Gastrocnemius medialis (tissue), 4 donors: ENCODE measurements at places on chromosomes 5 and 9.

DNA sequence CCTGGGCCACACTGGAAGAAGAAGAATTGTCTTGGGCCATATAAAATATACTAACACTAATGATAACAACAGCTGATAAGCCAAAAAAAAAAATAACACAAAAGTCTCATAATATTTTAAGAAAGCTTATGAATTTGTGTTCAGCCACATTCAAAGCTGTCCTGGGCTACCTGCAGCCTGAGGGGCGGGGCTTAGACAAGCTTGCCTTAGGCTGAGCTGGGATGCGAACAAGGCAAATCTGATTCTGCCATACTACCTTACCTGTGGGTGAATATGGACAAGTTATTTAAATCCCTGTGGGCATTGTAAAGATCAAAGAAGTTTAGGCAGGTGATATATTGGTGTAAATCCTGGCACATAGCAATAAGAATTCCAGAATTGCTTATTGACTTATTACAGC lies 212.3 kb upstream of the ATP10B start:
- no peak for DNase-seq
- H3K27me3 ChIP-seq, result no peaks in the 10 kb centered on the region
- no peaks in the 10 kb centered on the region for H3K4me1 ChIP-seq

DNA sequence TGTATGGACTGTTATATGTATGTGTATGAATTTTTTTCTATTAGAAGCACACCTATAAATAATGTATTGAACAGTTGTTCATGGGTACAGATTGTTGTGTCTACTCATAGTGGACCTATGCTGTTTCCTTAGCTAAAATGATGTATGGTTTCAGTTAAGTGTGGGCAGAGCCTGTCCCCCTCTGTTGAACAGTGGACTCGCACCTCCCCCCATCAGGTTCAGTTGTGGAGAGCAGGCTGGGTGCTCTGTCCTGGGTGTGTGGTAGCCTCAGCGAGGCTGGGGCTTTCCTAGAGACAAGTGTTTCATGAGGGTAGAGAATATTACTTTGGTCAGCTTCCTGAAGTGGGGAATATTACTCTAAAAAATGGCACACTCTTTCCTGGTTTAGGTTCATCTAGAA lies 47.4 kb upstream of the LRRTM2 start:
- peaks cover under 1% of the 10 kb centered on the region for H3K4me1 ChIP-seq
- no peaks in the 10 kb centered on the region for H3K36me3 ChIP-seq
- H3K27ac ChIP-seq, result no peak overlapping the region
- H3K27me3 ChIP-seq, result no peaks in the 10 kb centered on the region

GRCh38 chr5:117103703-117104102 lies 529.1 kb upstream of the SEMA6A start:
- no peaks in the 10 kb centered on the region for H3K36me3 ChIP-seq
- no peak overlapping the region for H3K27ac ChIP-seq
- DNase-seq, result no peak
- H3K4me3 ChIP-seq, result no peak overlapping the region
- H3K27me3 ChIP-seq, result no peaks in the 10 kb centered on the region
- H3K4me1 ChIP-seq, result no peaks in the 10 kb centered on the region

DNA sequence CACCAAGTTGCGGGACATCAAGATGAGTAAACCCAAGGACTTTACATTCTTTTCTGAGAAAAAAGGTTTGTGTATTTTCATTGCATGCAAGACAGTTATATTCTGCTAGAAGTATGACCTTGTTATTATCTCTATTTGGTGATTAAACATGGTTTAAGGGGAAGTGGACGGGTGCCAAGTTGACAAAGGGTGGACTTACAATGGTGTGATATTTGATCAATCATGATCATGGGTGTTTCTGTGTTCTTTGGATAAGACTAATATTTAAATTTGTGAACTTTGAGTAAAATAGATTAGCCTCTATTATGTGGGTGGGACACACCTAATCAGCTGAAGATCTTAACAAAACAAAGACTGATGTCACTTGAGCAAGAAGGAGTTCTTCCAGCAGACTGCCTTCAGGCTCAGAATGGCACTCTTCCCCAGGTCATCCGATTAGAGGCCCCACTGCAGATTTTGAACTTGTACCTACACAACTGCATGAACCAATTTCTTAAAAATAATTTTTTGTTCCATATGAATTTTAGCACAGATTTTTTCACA lies 782.9 kb downstream of the CDH12 start:
- no peaks in the 10 kb centered on the region for H3K27me3 ChIP-seq
- H3K27ac ChIP-seq, result no peak overlapping the region
- DNase-seq, result no peak
- no peak overlapping the region for H3K4me3 ChIP-seq
- H3K4me1 ChIP-seq, result no peaks in the 10 kb centered on the region
- no peaks in the 10 kb centered on the region for H3K36me3 ChIP-seq

GRCh38 chr9:22030101-22030598 lies 21.0 kb upstream of the CDKN2B start:
- H3K27ac ChIP-seq, result no peak overlapping the region
- H3K4me1 ChIP-seq, result no peaks in the 10 kb centered on the region
- H3K27me3 ChIP-seq, result no peaks in the 10 kb centered on the region
- no peak overlapping the region for H3K4me3 ChIP-seq
- no peaks in the 10 kb centered on the region for H3K36me3 ChIP-seq
- no peak for DNase-seq

DNA sequence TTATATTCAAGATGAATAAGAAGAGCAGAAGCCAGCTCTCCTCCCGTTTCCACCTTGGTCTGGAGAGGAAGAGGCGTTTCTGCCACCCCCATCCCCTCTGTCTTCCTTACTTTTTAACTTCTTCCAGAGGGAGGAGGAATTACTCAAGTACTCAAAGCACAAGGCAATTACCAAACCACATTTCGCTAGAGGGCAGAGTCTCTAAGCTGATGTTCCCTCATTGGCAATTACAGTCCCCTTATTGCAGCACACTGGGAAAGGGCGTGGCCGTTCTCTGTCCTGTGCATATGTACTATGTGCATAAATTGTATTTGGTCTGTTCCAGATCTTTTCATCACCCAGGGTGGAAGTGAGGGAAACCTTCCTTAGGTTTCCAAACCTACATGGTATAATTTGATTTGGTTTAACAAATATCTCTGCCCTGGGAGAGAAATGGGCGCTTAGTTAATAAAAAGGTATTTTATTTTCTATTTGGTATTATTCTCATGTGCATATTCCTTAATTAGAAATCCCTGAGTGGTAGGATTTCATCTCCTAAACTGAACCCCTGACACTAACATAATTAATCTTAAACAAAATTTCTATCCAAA lies 29.8 kb upstream of the ALDOB start:
- H3K27ac ChIP-seq, result no peak overlapping the region
- no peaks in the 10 kb centered on the region for H3K27me3 ChIP-seq
- no peak for DNase-seq
- no peak overlapping the region for H3K4me3 ChIP-seq
- H3K4me1 ChIP-seq, result no peaks in the 10 kb centered on the region
